ENCODE measurements at places on chromosomes 7 and 10.
A peak's percentile ranks its signal among the peaks of the same experiment; 100 is the strongest.

GRCh38 chr7:138460176-138460648 is at the start of gene TRIM24:
TRIM24 (plus strand) TSS chr7:138460259; CDS start chr7:138460549, 290 bp downstream.
- DNase-seq, result no peak

- DNase-seq, result no peak
Observed at GRCh38 chr7:113267885-113268284, 149.5 kb upstream of the SMIM30 start.

DNA sequence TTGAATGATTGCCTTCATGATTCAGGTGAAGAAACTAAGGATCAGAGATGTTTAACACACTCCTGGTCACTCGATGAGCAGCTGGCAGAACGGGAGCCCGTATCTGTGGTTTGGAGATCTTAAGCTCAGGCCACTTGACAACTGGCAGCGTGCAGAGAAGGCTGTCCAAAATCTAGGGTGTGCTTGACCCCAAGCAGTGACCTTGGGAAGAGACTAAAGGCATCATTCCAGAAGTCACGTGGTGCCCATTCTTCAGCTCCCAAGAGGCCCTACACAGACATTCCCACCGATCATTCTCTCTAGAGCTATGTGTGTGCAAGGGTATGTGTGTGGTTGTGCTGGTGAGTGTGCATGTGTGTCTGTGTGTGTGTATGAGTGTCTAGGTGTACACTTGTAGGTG is 493.8 kb downstream of the TCERG1L start:
- DNase-seq, result no peak

DNA sequence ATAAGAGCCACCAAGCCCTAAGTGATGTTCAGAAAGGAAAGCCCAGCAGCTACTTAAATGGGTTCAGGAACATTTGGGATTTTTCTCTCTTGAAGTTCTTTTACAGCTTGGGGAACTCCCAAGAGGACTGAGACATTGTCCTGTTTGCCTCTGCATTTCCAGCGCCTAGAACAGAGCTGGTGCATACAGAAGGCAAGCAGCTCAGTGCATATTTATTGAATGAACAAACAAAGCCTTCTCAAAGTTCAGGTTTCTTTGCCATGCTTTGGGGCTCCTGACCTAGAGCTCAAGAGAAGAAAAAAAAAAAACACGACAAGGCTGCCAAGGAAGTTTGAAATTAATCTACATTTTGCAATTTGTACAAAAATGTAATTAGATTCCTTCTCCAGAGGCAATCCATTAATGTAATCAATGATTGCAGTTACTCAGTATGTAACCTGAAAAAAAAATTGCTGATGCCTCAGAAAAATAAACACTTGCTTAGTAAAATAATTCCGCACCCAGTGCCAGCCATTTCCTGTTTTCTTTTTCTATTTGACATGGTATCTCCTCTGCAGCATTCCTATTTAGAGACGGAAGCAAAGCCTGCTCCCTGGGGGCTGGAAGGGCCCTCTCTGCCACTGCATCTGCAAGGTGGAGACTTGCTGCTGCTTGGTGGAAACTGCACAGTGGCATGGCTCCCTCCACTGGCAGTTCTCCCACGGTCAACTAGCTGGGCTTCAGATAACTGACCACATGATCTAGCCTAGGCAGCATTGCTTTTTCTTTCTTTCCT is 157.3 kb downstream of the TMEM178B start:
- peak; percentile 49 for DNase-seq

DNA sequence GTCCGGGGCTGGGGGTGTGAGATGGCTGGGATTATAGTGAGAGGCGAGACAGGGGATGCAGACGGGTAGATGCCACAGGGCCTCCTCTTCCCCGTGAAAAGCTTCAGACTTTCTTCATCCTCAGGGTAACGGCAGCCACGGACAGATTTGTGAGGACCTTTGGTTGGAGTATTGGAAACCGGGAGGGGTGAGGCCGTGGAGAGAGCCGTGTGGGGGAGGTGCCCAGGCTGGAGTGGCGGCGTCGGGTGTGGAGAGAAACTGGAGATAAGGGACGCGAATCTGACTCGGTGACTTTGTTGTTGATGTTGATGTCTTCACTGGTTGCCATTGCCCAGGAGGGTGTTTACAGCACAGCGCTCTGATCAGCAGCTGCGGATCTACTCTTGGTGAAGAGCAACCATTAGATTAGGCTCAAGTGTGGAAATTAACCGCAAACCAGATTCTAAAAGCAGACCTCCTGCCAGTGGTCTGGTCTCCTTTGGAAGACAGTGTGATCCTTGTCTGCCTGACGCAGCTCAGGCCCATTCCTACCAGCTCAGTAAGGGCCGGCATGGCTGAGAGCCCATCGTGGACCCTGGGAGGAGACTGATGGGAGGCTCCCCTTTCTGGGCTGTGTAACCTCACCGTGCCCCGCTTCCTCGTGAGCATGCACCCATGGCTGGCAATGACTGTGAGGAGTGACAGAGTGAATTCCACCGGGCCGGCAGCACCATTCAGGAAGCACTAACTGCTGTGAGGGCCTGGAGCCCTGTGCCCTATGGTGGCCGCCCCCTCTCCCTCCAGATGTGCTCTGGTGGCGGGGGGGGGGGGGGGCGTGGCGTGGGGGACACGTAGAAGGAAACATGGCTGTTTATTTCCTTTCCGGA is 90.3 kb downstream of the INPP5A start:
- no peak for DNase-seq

DNA sequence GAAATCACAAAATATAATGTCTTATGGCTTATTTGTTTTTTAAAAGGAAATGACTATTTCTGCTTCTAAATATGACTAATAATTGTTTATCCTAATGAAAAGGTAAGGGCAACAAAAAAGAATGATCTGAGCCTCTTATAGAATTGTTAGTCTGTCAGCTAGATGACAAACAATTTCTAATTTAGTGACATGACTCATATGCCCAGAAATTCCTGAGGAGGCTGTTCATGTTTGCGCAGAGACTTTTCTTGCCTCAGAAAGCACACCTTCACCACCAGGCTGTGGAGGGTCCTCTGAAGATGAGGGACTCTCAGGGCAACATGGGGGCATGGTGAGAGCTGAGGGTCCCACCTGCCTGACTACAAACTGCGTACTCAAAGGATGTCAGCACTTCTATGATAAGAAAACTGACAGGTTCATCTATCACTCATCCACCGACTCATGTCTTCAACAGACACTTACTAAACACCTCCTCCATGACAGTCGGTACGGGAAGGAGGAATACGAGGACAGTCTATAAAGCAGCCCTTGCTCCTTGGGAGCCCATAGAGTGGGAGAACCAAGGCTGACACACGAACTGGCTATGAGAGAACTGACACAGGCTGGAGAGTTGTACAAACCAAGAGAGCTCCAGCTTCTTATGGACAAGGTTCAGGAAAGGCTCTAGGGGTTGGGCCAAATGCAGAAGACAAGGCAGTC is 102.0 kb downstream of the PKD1L1 start:
- peak; percentile 43 for DNase-seq

- DNase-seq, result no peak
Observed at GRCh38 chr7:34269084-34269483, 363.7 kb downstream of the BMPER start.

GRCh38 chr10:130771491-130771946 is 540.0 kb downstream of the TCERG1L start:
- DNase-seq, result no peak

DNA sequence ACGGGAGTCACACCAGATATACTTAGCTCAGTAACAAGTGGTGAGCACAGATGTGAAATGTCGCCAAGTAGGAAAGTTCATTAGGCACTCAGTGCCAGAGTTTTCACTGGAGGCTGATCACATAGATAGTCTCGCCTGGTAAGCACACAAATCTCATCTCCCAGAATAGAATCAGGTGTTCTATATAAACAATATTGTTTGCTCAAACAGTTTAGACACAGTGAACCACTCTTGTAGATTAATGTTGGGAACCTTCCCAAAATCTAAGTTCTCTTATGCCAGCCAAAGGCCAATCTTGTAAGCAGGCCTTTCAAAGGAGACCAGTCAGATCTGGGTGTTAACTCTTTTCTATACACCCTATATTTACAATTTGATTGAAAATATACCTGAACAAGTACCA is 716.5 kb upstream of the GRM3 start:
- DNase-seq, result no peak
